ENCODE measurements at places on chromosomes 2 and 18.
A peak's percentile ranks its signal among the peaks of the same experiment; 100 is the strongest.

DNA sequence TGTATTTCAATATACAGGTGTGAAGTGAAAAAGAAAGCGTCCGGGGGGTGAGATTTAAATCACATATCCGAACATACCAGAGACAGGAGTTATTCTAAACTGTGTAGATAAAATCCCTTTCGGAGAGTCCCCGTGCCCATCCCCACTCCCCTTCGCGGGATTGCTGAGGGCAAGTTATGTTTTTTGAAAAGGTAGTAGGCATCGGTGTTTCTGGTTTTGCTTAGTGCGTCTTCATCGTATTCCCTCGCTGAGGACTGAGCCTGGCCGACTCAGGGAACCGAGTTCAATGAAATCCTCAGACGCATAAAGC is 583.4 kb downstream of the ZEB2 start:
- no peak for DNase-seq

DNA sequence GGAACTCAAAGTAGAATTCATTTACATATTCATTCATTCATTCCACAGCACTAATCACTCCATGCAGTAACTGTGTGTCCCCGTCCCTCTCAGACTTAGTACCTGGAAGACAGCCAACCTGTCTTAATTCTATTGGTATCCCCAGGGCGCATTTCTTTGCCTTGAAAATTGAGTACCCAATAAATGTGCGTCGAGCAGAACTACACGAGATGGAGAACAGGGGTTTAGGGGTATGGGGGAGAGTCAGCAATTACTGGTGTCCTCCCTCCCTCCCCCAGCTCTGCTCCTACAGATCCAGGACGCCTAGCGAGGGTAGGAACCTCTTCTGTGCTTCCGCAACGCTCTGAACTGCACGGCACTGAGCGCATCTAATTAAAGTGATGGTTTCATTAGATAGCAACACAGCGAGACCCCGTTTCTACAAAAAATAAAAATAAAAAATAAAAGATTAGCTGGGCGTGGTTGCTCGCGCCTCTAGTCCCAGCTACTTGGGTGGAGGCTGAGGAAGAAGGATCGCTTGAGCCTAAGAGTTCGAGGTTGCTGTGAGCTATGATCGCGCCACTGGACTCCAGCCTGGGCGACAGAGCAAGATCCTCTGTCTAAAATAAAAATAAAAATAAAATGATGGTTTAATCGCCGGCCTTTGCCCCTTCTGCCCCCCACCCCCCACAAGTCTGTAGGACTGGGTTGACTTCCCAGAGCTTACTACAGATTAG is 614 bp upstream of the FKBP1B start:
- DNase-seq: no peak

GRCh38 chr2:230886671-230887071 is 21.9 kb downstream of the ITM2C start:
- DNase-seq: no peak

GRCh38 chr18:57856557-57857280 is 53.6 kb upstream of the ATP8B1 start:
- DNase-seq: no peak

- no peak for DNase-seq
Observed at GRCh38 chr2:3254442-3254941, 123.1 kb downstream of the EIPR1 start.

- DNase-seq: no peak
Observed at GRCh38 chr2:64491426-64491825, 32.7 kb upstream of the AFTPH start.

- DNase-seq: no peak
Observed at GRCh38 chr2:48345176-48345575, 184.8 kb upstream of the STON1 start.

DNA sequence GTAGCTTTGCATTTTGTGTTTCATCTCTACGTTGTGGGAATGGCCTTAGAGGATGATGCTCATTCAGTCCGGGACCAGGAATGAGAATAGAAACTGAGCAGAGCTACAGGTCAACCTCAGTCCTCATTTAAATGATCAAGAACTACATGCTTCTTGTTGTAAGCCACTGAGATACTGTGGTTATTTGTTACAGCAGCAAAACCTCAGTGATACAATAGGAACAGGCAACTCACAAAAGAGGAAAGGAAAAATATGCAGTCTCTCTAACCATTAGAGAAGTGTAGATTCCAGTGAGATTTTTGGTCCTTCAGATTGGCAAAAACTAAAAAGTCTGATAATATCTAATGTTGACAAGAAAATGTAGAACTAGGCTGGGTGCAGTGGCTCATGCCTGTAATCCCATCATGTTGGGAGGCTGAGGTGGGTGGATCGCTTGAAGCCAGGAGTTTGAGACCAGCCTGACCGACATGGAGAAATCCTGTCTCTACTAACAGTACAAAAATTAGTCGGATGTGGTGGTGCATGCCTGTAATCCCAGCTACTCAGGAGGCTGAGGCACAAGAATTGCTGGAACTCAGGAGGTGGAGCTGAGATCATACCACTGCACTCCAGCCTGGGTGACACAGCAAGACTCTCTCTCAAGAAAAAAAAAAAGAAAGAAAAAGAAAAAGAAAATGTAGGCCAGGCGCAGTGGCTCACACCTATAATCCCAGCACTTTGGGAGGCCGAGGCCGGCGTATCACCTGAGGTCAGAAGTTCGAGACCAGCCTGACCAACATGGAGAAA is 13.3 kb downstream of the CHCHD5 start:
- no peak for DNase-seq

GRCh38 chr2:96489663-96490062 is 15.5 kb downstream of the NEURL3 start:
- DNase-seq: no peak

- DNase-seq: no peak
Observed at GRCh38 chr18:41197967-41198366, 757.1 kb upstream of the PIK3C3 start.

- DNase-seq: no peak
Observed at GRCh38 chr2:200943527-200944105, 19.8 kb downstream of the ORC2 start.

GRCh38 chr18:21901423-21901945 is 160.9 kb downstream of the MIB1 start:
- DNase-seq: no peak

GRCh38 chr2:222610746-222611145 is 45.1 kb downstream of the FARSB start:
- no peak for DNase-seq

GRCh38 chr2:64987956-64988419 is 1.2 kb upstream of the SLC1A4 start:
- no peak for DNase-seq

GRCh38 chr2:224952936-224953657 is 89.2 kb downstream of the DOCK10 start:
- DNase-seq: no peak

DNA sequence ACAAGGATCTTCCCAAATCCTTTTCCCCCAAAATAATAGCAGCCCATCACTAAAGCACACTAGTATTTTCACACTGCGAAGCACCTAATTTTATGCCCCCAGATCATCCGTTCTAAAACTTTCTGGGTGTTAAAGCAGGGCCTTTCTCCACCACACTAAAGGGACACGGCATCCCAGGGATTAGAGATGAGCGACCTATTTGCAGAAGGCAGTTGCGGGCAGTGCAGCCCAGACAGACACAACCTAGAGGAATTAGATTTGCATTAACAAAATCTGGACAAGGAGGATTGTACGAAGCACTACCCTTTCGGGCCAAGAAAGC is 402 bp downstream of the OSGEPL1 start:
- no peak for DNase-seq

DNA sequence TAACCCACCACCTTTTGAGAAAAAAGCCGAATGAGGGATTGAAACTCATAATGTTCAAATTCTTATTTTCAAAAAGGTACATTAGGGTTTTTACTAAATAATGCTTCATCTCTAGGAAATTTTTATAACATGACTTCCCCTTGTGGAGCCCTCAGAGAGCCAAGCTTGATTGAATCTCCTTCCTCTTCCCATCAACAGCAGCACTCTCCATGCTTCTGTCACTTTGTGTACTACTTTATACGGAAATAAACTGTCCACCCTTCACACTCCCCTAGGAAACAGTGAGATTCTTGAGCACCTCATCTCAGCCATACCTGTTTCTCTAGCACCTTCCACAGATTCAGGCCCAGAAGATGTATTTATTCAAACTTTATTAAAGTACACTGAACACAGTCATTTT is 51.8 kb downstream of the TFPI start:
- no peak for DNase-seq

- DNase-seq: no peak
Observed at GRCh38 chr2:227147023-227147422, 17.0 kb downstream of the COL4A4 start.

GRCh38 chr2:144548532-144549191 is 28.7 kb upstream of the ZEB2 start:
- DNase-seq: no peak

GRCh38 chr2:36733215-36733614 is 36.7 kb downstream of the VIT start:
- DNase-seq: no peak

GRCh38 chr18:56910967-56911366 is 235.9 kb upstream of the BOD1L2 start:
- DNase-seq: no peak

DNA sequence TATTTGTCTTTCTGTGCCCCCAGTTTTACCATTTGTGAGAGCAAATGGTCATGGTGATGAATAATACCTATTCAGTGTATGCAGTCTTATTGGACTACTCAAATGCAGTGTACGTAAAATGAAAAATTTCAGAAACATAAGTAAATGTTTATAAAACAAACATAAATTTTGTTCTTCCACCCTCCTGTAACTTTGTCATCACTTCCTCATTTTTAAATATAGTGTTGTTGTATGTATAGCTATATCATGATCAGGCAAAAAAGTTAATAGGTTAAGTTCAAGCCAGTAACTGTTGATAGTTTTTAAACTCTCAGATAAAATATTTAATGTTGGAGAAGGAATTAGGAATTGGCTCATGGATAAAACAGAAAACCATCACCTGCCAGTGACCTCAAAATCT is 93.2 kb downstream of the KLF7 start:
- DNase-seq: no peak

GRCh38 chr18:45828917-45829811 is 3.7 kb downstream of the SIGLEC15 start:
- DNase-seq: no peak

DNA sequence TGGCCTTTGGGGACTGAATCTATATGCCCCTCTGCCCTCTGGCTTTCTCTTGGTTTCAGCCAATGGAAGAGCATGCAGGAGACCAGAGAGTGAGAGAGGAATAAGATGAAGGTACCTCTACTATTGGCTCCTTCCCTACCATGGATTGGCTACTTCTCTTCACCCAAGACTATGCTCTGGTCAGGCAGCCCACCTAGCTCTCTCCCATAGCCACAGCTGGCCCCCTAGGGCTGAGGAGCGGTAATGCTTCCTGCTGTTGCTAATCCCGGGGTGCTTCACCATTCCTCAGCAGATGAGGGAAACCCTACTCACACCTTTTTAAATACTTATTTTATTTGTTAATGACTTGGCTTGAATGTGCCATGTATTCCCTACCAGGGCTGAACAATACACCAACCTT is 142.4 kb downstream of the MREG start:
- peak; percentile 12 for DNase-seq

DNA sequence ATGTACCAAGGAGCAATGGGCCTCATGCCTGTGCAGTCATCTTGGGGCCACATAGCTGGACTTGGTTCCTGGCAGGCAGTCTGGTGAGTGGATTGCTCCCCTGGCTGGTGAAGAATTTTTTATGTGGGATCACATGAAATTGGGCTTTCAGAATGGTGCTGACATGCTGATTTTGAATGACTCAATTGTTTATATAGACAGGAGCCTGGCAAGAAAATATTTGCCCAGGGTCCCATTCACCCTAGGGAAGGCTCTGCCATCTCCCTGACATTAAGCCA is 266.9 kb downstream of the DYSF start:
- no peak for DNase-seq

DNA sequence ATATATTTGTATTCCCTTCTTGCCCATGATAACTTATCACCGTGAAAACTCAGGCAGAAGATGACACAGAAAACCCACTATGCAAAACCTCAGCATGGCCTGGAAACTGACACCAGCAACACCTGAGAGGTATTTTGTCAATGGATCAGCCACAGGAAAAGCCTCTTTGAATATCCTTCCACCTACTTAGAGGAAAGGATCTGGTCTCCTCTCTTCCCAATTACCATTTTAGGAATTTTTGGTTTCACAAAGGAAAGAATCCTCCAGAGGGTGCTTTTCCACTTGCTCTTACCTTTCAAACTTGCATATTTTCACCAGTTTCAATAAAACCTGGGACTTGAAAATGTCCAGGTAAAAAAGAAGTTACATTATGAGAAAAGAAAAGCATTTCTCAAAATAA is 20.0 kb upstream of the MEIS1 start:
- DNase-seq: no peak
